ENCODE measurements at places on chromosomes 3 and 15.

DNA sequence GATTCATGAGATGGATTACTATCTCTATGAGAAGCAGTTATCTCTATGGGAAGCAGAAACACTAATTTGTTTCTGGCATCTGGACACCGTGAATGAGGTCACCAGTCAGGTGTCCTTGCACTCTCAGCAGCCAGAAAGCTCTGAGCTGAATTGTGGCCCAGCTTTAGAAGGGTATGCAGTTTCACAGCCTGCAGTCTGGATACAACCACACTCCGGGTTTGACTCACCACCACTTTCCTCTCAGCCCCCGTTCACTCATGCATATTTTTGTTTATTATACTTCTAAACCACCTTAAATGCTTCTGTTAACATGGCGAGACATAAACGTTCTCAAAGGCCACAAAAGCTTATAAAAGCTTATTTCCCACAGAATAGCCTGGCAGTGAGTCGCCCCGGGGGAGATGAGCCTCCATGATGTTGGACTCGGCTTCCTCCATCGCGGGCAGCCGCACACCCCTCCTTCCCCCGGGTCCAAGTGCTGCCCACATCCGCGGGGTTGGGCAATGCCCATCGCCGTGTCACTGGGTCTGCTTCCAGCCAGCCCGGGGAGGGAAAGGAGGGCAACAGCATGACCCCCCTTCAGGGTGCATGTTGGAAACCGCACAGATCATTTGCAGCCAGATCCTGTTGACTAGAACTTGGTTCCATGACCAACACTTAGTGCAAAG, 16.8 kb upstream of the SLC41A3 start:
- no peak for DNase-seq

DNA sequence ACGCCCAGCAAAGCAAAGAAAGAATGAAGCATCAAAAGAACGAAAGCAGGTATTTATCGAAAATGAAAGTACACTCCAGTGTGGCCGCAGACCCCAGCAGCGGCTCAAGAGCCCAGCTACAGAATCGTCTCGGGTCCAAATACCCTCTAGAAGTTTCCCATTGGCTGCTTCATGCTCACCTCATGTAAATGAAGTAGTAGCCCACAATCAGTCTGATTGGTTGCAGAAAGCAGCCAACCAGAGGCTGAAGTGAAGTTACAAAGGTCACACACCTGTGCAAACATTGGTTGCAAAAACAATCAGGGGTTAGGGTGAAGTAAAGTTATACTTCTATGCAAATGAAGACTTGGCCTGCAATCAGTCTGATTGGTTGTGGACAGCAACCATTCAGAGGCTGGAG, 32.0 kb downstream of the SV2B start:
- DNase-seq = no peak

DNA sequence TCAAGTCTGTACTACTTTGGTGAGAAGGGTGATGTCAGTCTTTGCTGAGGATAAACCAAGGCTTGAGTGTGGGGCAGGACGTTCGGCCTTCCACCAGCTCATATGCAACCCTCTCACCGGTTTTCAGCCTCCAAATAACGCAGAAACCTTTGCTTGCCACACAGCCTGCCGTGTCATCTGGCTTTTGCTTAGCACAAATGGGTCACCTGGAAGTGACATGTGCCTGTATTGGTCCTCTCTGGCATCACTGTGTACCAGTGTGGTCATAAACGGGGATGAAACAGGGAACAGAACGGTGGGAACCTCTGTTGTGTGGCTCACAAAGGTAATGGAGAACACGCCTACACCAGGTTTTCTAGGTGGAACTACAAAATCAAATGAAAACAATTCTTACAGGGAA, 7.1 kb downstream of the POMGNT2 start:
- no peak for DNase-seq

DNA sequence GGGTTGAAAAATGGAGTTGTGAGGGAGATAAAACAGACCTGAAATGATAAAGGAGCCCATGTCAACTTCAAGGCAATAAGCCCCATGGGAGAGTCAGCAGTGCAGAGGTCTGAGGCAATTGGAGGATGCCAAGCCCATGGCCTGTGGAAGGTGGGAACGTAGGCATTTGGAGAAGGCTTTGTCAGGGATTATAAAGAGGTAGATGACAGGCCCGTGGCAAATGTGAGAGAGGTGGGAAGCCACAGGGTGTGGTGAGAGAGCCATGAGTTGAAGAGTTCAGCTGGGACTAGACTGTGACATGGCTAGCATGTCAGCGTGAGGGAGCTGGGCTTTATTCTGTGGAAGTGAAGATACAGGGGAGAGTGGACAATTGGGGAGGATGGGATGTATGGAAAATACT, 35.4 kb downstream of the MFSD1 start:
- no peak for DNase-seq

DNA sequence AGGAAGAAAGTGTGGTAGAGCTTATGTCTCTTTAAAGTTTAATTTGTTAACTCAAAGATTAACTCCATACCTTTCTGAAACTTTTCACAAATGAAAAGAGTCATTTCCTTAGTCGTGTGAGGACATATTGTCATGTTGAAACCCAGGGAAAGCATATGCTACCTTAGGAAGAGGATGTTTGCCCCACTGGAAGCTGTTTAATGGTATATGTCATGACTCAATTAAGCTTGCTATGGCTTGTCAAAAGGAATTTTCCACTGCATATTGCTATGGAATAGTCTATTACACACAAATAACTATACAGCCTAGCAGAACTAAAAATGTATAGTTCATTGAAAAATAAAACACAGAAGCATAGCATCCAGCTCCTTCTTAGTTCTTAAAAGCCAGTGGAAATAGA, 69.9 kb downstream of the NSUN3 start:
- DNase-seq = no peak

- DNase-seq = peak; percentile 33
These were observed 172.0 kb upstream of the HES1 start for GRCh38 chr3:193963808-193964516.

- no peak for DNase-seq
These were observed 3.4 kb upstream of the CEP152 start for GRCh38 chr15:48814286-48814685.

- DNase-seq = no peak
These were observed 189.4 kb downstream of the WNT5A start for GRCh38 chr3:55297706-55298105.

DNA sequence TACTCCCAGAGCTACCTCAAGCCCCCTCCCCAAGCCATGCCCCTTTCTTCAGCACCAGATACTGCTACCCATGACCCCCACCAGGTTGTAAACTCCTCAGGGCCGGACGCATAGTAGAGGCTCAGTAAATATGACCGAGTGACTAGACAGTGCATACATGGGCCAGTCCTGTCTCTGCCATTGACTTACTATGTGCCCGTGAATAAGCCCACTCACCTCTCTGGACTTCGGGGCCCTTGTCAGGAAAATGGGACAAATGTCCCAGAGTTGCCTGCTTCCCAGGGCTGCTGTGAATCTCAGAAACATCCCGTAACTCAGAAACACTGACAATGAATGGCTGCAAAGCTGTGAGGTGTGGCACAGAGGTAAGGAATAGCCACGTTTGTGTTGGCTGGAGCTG, 48.2 kb upstream of the FGD5 start:
- no peak for DNase-seq

- no peak for DNase-seq
These were observed 81.3 kb upstream of the ZBED2 start for GRCh38 chr3:111676211-111677006.

DNA sequence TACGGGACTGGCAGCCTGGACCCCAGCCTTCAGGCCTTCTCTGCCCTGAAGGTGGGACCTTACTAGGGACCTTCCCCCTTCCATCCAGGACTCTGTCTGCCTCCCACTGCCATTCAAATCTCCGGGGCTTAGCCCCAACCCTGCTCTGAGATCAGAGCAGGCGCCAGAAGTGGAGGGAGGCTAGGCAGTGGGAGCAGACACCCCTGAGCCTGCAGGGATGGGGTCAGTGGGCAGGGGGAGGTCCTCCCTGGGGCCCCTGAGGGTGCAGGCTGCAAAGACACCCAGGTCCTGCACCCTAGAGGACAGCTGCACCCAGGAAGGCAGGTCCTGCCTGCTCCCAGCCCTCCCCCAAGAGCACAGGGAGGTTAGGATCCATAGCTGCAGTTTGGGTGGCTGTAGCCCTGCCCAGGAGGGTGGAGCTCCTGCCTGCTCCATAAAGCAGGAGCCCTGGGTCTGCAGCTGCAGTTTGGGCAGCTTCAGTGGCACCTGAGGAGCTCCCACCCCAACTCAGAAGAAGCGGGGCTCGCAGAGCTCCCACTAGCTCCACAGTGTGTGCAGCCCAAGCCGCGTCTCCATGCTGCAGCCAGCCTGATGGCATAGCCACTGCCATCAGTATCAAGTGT, 8.1 kb upstream of the POC1A start:
- DNase-seq = no peak

- no peak for DNase-seq
These were observed 976.3 kb downstream of the DIPK2A start for GRCh38 chr3:144947895-144948294.

DNA sequence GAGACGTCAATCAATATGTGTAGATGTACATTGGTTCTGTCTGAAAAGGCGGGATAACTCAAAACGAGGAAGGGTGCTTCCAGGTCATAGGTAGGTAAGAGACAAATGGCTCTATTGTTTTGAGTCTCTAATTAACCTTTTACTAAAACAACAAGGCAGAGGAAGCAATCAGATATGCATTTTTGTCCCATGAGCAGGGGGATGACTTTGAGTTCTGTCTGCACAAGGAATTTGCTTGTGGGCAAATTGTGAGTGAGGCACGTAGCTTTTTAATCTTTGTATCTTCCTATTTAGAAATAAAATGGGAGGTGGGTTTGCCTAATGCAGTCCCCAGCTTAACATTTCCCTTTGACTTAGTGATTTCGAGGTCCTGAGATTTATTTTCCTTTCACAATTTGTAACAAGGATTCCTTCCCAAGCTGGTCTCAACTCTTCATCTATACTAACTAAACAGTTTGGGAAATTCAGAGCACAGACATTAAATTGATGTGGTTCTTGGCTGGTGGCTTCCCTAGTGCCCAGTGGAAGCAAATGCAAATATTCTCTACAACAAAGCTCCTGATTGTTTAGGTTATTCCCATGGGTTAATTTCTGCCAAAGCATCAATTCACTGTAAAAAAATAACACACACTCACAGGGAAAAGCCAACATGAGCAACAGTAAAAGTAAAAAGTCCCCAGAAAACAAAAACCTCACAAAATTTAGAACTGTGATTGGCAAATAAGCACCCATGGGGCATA, 738.8 kb upstream of the SGO1 start:
- DNase-seq = no peak

- no peak for DNase-seq
These were observed 79.4 kb downstream of the COL6A5 start for GRCh38 chr3:130424837-130425236.

DNA sequence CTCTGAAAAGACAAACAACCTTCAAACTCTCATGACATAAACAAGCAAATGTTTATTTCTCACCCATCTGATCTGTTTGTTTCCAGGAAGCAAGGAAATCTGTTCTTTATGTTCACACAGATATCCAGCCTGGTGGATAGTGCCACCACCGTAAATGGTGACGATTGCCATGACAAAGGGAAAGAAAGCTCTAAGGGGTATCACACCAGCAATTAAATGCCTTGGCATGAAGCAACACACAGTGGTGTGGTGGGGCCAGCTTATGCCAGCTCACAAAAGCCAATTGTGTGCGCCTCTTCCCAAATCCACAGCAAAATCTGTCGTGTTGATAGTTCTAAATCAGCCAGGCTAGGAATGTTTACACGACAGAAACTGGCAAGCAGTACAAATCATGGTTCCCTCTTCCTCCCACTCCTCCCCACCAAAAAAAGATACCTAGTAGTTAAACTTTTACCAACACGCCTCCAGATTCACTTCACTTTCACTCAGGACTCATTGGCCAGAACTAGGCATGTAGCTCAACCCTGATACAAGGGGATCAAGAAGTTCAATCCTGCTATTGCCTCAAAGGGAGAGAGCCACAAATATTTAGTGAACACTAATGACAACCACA, 189.2 kb upstream of the SLCO3A1 start:
- DNase-seq = no peak

DNA sequence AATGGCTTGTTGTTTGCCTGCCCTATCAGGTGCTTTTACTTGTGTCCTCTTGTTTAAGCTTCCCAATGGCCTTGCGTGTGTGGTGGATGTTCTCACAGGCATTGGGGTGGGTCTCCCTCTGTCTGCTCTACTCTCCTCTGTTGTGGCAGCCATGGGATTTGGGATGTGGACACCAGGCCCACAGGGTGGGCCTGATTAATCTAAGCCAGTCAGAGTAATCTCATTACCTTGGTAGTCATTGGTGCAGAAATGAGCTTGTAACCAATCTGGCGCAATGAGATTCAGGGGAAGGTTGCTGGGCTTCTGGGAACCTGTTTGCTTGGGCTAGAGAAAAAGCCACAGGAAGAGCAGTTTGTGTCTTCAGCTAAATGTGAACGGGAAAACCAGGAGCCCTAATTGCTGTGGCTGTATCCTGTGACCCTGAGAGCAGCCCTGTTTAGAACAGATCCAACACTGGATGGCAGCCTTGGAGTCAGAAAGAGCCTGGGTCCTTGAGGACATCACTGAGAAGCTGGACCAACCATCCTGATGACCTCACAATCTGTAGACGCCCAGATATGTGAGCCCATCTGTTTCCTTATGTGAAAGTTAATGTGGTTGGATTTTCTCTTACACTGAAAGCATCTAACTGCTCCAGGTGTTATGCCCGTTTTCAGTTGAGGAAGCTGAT, 157.3 kb upstream of the UBE2E1 start:
- DNase-seq = no peak

DNA sequence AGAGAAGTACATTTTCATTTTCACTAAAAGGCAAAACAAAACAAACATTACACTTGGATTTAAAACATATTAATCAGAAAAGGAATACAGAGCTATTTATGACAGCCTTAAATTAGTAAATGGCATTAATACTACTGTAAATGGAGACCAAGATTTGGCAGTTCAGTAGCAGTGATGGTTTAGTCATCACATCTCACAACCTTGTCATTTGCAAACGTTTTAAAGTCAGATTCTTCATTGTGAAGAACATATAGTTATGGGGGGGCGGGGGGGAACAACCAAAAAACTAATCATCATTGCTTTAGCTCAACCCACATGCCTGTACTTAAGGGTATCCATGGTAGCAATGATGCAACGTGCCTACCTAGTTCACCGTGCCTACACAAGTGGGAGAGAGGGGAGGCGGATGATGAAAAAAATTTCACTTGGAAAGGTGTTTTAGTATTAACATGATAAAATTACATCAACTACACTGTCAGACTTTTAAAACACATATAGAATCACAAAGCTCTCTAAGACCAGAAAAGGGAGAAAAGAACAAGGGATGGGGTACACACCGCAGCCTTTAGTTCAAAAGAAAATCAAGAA, 40.1 kb downstream of the DLG1 start:
- DNase-seq = no peak

DNA sequence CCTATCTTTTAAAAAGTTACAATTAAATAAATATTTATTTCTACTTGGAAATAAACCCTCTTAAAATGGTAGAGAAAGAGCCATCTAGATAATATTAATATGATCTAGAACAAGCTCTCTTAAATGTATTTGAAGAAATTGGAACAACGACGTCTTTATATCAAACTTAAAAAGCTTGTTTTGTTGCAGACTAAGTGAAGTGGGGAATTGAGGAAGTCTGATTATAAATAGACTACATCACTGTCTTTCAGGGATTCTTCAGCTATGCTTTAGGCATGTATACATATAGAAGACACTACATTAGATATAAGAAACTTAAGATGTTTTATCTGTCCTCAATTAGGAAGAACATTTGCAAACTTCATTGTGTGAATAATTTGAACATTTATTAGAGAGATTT, 1.8 kb downstream of the BCHE start:
- no peak for DNase-seq

- no peak for DNase-seq
These were observed 23.1 kb downstream of the PTX3 start for GRCh38 chr3:157459706-157460105.

Data from NCI-H1436 (cell line).